Pancreas (tissue), 10 donors: ENCODE measurements at places on chromosomes 2 and 18. TPM values are rescaled to one million over a fixed set of nuclear protein-coding genes. Genes with fewer than 3 reads are reported as not detected.

Gene SPATA3
- not detected for total RNA-seq

Gene DCC
- total RNA-seq = 0.18 TPM

Gene C1QL2
- total RNA-seq = 0.09 TPM

Gene RNF125
- 2.0 TPM for total RNA-seq

Gene TBR1
- not detected for total RNA-seq

Gene SAG
- not detected for total RNA-seq

Gene CRYGD
- total RNA-seq = not detected

Gene TRABD2A
- total RNA-seq = 0.59 TPM

Gene BCL11A
- total RNA-seq = 13.1 TPM

Gene LINC00305
- not detected for total RNA-seq

Gene CENPA
- total RNA-seq = not detected

Gene ADAM23
- 0.28 TPM for total RNA-seq

Gene TTC31
- 11.3 TPM for total RNA-seq

Gene ABHD1
- total RNA-seq = 0.47 TPM

Gene NYAP2
- 0.03 TPM for total RNA-seq

Gene HNMT
- 44.6 TPM for total RNA-seq

- no peak for DNase-seq
Observed at GRCh38 chr2:69932596-69932922, 17.6 kb downstream of the MXD1 start.

DNA sequence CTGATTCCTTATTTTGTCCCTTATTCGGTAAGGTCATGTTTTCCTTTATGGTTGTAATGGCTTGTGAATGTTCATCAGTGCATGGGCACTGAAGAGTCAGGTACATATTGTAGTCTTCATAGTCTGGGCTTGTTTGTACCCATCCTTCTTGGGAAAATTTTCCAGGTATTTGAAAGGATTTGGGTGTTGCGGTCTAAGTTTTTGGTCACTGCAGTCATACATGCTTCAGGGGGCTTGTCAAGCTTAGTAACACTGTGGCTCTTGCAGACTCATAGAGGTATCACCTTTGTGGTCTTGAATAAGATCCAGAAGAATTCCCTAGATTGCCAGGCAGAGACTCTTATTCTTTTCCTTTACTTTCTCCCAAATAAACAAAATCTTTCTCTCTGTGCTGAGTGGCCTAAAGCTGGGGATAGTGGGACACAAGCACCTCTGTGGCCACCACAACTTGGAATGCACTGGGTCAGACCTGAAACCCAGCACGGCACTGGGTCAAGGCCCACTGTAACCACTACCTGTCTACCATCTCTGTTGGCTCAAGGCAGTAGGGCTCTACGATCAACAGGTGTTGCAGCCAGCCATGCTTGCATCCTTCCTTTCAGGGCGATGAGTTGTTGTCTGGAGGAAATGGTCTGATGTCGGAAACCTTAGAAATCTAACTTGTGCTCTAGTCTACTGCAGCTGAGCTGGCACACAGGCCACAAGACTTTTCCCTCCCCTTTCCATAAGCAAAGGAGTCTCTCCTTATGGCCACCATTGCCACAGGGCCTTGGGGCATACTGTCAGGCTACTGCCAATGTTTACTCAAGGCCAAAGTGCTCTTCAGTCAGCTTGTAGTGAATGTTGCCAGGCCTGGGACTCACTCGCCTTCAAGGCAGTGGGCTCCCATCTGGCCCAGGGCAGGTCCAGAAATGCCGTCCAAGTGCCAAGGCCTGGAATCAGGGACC lies 21.5 kb downstream of the IL1RN start:
- DNase-seq = no peak

DNA sequence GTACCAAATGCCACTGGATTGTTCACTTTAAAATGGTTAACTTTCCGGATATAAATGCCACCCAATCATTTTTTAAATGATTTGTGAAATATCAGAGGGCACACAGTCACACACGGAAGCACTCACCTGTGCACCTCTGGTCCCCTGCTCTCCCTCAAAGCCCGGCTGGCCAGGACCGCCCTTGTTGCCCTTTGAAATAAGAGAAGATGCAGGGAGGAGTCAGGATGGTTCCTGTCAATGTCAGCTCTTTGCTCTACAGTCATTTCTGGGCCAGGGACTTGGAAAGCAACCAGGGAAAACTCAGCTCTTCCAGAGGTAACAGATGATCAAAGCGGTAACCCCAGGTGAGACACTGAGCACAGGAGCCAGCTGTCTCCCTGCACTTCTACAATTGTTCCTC lies 60.7 kb downstream of the COL6A3 start:
- DNase-seq = no peak

GRCh38 chr2:231429901-231430300 lies 34.4 kb downstream of the NCL start:
- no peak for DNase-seq

GRCh38 chr2:20235655-20236305 lies 10.8 kb upstream of the SDC1 start:
- no peak for DNase-seq

DNA sequence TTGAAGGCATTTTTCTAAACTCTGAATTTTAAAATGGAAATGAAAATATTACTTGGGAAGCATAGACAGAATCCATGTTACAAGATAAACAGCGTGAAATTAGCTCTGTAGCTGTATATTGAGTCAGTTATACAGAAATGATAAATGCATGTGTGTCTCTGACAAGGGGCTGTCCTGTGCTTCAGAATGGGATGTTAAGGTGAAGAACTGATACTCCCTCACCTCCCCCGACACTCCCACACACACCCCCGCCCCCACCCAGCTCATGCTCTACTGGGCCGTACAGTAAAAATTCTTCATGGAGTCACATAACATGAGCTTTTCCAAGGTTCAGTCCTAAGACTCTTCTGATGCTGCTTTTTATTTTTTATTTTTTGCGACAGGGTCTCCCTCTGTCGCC lies 869 bp upstream of the THUMPD2 start:
- no peak for DNase-seq

DNA sequence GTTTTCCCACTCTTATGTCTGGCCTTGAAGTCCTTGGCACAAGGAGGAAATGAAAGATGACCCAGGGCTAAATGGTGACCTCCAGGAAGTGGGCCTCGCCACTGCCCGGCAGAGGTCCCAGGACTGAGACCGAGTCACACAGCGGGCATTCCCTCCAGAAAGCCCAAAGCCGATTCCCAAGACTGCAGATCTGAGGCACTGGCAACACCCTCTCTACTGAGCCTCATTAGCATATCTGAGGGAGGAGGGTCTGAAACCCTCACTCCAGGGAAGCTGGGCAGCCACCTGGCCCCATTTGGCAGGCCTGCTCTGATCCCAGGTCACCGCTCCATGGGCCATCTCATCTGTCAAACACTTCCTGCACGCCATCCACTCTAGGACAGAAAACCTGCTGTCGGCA lies 29.1 kb downstream of the FAM178B start:
- DNase-seq = no peak

GRCh38 chr2:138182937-138183312 lies 218.7 kb downstream of the HNMT start:
- DNase-seq = no peak

DNA sequence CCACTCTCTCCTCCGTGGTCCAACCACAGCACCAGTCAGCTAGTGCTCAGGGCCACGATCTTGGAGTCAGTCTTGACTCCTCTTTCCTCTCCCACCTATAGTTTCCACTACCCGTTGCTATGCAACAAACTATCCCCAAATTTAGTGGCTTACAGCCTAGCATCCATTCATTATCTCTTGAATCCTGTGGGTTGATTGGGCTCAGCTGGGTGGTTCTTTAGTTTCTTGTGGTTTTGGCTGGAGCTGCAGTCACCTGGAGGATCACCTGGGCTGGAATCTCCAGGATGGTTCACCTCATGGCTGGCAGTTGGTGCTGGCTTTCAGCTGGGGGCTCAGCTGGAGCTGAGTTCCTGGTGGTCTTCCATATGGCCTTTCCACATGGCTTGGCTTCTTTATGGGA lies 149.9 kb downstream of the ASB1 start:
- DNase-seq = no peak

DNA sequence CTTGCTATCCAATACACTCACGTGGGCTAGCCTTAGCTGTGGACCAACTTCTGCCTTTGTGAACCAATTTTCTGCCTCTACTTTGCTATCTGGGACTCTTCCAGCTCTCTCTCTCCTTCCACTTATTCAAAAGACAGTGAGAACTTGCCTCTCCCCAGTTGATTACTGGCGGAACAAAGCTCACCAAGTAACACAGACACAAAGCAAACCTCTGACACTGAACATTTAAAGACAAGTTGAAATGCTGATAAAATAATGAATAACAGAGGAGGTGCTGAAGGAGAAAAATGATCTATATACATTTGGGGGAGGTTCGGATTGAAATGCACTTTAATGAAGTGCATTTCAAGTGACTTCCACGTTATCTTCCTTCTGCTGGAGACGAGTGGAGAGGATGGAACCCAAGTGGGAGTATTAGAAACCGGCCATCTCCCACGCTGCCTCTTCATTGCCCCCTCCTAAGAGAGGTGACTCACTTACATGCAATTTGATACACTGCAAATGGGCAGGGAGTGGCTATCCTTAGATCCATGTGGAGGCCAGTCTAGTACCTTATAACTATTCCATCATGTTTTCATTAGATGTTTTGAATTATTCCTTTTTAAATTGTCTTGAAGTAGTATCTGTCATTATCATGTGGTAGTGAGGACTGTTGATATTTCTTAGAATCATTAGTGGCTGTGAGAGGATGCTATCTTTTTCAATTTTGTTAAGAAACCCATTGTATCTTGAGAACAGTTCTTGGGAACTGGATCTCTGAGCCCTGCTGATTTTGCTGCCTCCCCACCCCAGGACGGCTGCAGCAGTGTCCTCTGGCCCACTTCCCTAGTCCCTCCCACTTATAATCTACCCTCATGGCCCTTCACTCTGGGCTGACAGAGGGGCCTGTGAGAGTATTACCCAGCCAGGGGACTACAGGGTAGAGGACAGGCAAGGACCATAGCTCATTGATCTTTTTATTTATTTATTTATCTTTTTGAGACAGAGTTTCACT lies 6.0 kb upstream of the GLI2 start:
- no peak for DNase-seq

DNA sequence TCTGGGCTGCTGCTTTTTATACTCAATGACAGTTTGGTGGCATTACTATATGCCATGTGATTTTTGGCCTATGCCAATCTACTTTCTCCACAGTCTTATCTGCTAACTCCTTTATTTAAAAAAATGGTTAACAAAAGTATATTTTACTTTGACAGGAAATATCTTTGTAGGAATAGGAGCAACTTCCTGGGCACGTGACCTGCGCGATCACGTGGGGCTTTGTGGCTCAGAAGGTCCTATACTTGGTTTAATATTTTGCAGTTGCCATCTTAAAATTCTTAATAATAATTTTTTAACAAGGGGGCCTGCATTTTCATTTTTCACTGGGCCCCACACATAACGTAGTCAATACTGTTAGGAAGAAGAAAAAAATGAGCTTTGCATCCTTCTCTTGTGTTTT lies 249.7 kb downstream of the ACTR3 start:
- no peak for DNase-seq

DNA sequence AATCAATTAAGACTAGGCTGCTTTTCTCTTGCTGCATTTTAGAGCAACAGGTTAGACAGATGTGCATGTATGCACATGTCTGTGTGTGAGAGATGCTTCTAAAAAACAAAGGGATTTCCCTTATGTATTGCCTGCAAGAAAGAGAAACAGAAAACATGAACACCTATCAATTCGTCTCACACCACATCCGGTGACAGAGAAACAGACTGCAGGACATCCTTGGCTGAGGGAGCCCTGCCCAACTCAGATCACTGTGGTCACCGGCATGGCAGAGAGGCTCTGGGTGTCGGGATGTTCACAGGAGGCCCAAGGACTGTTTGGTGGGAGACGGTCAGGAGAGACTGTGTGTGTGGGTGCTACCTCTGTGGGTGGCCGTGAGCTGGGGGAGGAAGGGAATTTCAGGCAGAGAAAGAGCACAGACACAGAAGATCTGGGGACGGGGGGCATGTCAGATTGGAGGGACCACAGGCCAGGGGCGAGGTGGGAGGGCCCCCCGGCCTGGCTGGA lies 24.9 kb downstream of the FHL2 start:
- no peak for DNase-seq

DNA sequence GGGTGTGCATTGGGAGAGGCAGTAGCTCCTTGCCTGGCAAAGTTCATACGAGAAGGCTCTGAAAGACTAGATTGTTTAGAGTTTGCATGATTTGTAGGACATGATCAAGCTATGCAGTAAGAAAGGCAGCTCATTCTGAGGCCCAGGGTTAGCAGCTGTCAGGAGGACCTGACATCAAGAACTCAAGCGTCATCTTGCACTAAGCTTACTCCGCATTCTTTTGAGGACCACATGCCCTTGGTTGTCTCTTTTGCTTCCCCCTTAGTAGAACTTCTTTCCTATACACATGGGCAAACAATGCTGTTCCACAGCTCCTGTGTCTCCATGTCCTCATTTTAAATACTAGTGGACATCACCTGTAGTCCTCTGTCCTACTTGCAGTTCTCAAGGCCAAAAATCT lies 14.0 kb downstream of the ZNF532 start:
- no peak for DNase-seq

GRCh38 chr2:196537311-196537710 lies 102.2 kb upstream of the CCDC150 start:
- no peak for DNase-seq

DNA sequence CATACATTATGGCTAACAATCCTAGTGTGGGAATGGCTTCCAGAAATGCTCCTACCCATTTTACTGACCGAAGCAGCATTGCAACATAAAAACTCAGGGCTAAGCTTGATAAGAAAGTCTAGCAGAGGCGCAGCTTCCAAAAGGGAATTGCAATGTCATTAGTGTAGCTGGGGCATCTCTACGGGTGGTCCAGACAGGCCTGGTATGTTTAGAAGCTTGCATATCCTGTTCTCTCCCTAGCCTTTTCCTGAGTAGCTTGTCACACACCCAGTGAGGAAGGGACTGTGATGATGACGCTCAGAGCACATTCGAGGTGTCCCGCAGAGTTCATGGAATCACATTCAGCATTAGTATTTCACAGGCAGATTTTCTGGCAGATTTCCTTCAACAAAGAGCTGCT lies 38.0 kb upstream of the COL5A2 start:
- no peak for DNase-seq

- DNase-seq = no peak
Observed at GRCh38 chr18:27276479-27276878, 91.4 kb upstream of the CHST9 start.

DNA sequence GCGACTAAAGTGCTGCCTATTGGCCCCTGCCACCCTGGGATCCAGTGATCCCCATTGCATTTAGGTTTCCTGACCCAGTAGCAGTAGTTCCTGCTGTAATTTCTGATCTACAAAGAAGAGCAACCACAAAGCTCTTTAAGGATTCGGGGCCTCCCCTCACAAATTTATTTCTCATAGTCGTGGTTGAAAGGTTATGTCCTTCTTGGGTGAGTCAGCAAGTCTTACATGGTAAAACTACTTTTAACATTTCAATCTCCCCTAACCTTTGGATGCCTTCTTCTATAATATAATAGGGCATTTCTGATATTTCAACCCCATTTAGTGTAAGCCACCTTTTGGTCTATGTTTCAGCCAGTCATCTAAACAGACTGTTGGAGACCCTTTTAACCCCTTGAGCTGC lies 14.9 kb downstream of the PIKFYVE start:
- no peak for DNase-seq

GRCh38 chr2:202169832-202170424 lies 68.5 kb downstream of the SUMO1 start:
- no peak for DNase-seq

GRCh38 chr2:16853088-16853487 lies 187.5 kb upstream of the CYRIA start:
- DNase-seq = no peak
